ENCODE measurements at places on chromosomes 11 and 22.

- DNase-seq: no peak
Measured at GRCh38 chr11:67482275-67482826, 475 bp upstream of the AIP start.

DNA sequence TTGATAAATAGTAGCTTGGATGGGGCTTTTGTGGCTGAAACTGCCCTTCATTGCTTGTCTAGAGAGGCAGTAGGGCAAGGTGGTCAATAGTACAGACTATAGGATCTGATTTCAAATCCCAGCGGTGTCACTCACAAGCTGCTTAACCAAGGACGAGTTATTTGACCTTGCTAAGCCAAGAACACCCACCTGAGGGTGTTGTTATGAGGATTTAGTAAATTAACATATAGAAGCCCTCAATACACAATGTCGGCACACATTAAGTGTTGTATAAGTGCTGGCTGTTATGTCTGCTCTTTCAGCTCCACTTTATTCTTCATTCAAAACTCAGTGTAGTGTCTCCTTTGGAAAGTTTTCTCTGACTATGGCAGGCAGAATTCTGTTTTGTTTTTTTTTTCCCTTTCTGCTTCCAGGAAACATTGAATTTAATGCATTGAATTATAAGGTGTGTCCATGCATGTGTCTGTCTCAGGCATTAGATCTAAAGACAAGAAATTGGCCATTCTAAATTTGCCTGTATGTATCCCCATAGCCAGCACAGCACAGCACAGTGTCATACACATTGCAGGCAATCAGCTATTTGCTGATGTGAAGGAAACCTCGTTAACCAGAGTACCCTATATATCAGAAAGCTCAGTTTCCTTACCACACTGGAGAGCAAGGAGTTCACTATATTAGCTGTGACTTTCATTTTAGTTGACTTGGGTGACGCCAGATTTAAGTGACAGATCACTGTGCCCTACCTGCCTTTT, 212.1 kb downstream of the NELL1 start:
- DNase-seq: no peak

- no peak for DNase-seq
Measured at GRCh38 chr22:38718414-38718813, 12.7 kb downstream of the GTPBP1 start.

- DNase-seq: peak; percentile 47
Measured at GRCh38 chr11:126332221-126332711, 23.2 kb upstream of the ST3GAL4 start.

DNA sequence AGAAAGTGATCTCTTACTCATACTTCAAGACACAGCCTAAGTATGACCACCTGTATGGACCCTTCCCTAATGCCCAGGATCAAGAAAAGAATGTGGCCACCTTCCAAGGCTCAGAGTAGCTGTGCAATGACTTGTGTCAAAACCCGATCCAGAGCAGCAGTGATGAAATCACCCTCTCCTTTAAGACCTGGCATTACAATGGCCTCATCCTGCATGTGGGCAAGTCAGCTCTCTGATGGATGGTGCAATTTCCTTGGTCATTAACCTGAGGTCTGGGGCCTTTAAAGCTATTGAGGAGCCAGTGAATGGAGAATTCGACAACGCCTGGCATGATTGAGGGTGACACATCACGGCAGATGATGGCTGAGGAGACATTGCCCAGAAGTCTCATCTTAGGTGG, 9.1 kb upstream of the TUBA8 start:
- DNase-seq: no peak

GRCh38 chr11:70879601-70880285, 372.6 kb downstream of the SHANK2 start:
- no peak for DNase-seq

DNA sequence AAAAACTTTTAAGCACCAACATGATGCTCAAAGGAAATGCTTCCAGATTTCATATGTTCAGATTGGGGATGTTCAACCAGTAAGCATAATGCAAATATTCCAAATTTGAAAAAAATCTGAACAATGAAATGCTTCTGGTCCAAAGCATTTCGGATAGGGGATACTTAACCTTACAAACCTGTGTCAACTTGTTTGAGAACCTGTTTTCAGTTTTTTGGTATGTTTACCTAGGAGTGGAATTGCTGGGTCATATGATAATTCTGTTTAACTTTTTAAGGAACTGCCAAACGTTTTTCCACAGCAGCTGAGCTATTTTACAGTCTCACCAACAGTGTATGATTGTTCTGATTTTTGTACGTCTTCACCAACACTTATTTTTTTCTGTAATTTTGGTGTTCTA, 23.7 kb downstream of the FAR1 start:
- DNase-seq: no peak

DNA sequence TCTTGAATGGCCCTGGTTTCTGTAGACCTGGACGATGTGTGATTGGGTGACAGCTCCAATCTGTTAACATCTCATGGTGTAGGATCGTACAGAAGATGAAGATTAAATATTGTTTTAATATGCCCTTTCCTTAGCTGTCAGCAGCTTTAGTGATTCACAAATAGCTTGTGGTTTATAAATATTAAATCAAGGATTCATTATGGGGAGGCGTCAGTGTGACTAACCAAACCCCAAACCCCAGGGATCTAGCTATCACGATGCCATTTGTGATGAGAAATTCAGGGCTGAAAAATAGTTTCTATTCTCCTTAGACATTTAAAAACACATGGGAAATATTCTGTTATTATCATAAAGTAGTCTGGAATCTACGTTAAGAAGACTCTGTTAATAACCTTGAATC, 73.4 kb downstream of the NCAM1 start:
- no peak for DNase-seq

- DNase-seq: no peak
Measured at GRCh38 chr22:46395145-46395544, 59.6 kb downstream of the TRMU start.

GRCh38 chr11:94849839-94850238, 81.7 kb downstream of the AMOTL1 start:
- no peak for DNase-seq

DNA sequence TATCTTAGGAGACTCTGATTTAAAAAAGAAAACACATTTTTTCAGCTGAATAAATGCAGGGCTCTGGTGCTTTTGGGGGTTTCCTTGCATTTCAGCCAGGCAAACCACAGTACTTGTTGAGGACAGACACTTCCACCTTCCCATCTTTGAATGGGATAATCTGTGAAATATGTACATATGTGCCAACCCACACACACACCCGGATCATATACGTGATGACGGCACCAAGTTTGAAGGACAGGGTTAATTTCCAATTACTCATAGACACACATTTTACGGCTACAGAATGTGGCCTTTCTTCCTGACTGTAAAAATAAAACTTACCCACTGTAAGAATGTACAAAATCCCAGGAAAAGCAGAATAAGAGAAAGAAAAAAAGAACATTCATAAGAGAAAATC, 104.4 kb downstream of the MPPED2 start:
- DNase-seq: no peak

DNA sequence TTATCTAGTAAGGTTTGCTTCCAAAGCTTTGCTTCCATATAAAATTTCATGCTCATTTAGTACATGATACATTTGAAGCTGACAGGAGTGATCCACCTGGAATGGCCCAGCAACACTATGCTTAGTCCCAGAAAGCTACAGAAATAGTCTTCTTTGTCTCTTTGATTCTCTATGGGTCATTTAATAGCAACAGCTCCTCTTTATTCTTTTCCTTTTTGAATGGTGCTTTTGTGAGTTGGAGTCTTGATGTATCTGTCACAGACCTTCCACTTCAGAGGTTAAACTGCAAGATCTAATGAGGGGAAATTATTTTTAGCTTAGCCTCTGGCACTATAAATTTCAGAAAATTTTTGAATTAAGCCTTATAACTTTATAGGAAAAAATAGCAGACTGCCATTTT, 509.5 kb downstream of the KCNA4 start:
- DNase-seq: no peak

DNA sequence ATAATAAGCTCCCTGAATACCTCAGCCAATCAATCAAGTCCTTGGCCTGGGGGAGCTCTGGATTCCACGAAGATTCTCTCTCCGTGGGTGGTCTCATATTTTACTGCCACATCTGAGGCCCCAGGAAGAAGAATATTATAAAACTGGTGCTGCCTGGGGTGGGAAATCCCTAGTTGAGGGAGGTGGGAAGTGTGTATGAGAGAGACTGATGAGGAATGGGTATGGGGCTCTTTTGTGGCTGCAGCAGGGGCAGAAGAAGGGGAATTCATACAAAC, 71.5 kb downstream of the SYN3 start:
- DNase-seq: no peak

- DNase-seq: no peak
Measured at GRCh38 chr11:26904801-26905200, 89.1 kb upstream of the FIBIN start.

DNA sequence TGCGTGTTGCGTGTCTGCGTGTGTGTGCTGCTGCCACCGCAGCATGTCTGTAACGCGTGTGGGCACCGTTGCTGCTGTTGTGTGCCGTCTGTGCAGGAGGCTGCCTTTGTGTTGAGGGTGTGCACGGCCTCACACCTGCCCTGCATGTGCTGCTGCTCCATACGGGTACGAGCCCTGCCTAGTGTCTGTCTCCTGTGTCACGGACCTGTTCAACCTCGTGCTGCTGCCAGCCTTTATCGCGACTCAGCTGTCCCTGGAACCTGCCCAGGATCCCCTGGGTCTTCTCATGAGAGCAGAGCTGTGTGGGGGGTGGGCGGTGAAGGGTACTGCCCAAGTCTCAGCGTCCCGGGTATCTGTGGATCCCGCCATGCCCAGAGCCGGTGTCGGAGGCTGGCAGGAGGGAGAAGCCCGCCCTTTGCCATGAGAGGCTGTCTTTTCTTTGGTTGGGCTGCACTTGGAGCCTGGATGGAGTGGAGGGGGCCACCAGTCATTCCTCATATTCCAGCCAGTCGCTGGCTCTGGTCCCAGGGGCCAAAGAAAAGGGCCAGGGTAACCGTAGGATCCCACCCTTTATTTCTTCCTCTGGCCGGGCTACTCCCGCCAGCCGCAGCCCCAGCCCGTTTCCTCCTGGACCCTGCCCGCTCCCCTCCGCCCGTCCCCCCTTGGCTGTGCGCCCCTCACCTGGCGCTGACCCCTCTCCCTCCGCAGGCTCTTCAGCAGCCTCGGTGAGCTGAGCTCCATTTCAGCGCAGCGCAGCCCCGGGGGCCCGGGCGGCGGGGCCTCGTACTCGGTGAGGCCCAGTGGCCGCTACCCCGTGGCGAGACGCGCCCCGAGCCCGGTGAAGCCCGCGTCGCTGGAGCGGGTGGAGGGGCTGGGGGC, 7.8 kb upstream of the ACR start:
- DNase-seq: no peak

DNA sequence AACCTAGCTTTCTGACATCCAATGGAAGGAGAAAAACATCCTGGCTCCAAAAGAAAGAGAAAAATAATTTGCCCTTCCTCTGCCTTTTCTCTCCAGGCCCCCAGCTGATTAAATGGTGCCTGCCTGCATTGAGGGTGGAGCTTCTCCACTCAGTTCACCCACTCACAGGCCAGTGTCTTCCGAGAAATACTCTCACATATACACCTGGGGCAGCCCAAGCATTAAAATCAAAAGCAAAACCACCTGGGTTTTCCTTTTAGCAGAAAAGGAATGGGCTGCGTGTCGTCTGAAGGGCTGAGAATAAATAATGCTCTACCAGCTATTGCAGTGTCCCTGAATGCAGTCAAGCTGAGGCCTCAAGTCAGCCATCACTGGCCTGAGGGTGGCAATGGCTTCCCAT, 1143.8 kb upstream of the TENM4 start:
- no peak for DNase-seq

- DNase-seq: no peak
Measured at GRCh38 chr11:44833877-44834452, 107.2 kb downstream of the TSPAN18 start.

- DNase-seq: no peak
Measured at GRCh38 chr11:119991669-119992068, 146.2 kb downstream of the TRIM29 start.

GRCh38 chr11:16857186-16857585, 118.7 kb downstream of the C11orf58 start:
- DNase-seq: no peak

- DNase-seq: no peak
Measured at GRCh38 chr22:41041532-41041931, 50.9 kb upstream of the EP300 start.

DNA sequence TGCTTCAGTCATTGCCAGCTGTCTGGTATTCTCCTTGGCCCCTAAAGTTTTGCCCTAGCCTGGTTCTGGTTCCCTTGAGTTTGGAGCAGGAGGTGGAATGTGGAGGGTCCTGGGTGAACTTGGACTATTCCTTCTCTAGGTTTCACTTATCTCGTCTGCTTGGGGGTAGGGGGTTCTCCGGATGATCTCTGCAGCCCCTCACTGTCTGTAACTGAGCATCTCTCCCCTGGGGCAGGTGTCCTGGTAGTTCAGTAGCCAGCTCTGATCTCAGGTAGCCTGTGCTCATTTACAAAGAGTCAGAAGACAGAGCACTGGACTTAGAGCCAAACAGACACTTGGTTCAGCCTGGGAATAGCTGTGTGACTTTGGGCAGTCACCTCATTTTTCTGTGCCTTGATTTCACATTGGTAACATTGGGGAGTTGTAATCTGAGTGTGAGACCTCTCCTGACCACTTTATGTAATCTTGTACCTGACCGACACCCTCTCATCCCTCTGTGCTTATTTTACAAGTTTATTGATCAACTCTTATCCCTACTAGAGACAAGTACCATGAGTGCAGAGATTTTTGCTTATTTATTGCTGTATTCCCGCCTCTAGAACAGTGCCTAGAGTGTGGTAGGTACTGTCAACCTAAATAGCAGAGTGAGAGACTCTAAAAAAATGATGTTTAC, 804 bp downstream of the CCDC134 start:
- no peak for DNase-seq

DNA sequence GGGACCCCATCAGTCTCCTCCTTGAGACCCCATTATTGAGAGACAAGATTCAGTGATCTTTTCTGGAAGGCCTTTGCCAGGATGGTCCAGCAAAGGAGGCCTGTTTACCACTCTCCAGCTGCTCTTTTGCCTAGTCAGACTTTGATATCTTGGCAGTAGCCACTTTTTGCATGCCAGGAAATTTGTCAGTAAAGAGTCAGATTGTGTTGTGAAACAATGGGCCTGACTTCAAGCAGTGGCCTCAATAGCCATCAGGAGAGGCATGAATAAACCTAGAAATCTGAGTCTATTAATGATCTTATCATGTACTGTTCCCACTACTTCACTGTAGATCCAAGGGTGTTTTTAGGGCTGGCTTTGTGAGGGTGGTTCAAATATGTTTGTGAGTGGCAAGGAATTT, 479.4 kb downstream of the JRKL start:
- DNase-seq: no peak

GRCh38 chr11:6559369-6559768, 44.0 kb downstream of the RRP8 start:
- no peak for DNase-seq

DNA sequence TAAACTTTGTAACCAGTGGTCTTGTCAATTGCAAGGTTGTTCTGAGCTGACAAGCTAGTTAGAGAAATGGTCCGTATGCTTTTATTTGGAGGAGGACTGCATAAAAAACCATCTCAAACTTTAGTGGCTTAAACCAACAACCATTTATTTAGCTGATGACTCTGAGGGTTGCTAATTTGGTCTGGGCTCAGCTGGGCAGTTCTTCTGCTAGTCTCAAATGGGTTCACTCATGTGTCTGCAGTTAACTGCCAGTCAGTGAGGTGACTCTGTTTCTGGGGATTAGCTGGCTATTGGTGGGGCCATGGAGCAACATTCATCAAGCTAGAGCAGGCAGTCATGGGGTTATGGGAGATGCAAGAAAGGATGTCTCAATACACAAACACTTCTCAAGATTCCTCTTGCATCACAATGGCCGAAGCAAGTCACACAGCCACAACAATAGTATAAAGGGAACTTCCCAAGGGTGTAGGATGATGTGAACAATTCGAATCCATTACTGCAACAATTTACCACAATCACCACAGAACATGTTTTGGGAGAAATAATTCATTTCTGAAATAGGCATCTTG, 521.9 kb downstream of the INSC start:
- no peak for DNase-seq

Data from stimulated activated CD4-positive, alpha-beta T cell treated with anti-CD3 and anti-CD28 coated beads, Interleukin-1b, Interleukin-23, amount 100 ng/mL, for 48 hours (primary cell).